ENCODE measurements at places on chromosomes 3 and 15. TPM values are rescaled to one million over a fixed set of nuclear protein-coding genes. Genes with fewer than 3 reads are reported as not detected.

DPPA2 gene
- total RNA-seq, result not detected

MCTP2 gene
- 0.13 TPM for total RNA-seq

GHRL gene
- total RNA-seq, result not detected

ALDH1A3 gene
- 5.8 TPM for total RNA-seq

CYP1A2 gene
- total RNA-seq, result not detected

IGSF11 gene
- 8.1 TPM for total RNA-seq

BBS4 gene
- 30.2 TPM for total RNA-seq

PPP4R2 gene
- total RNA-seq, result 60.5 TPM

MUC4 gene
- not detected for total RNA-seq

CCDC39 gene
- 1.2 TPM for total RNA-seq

NR1I2 gene
- 0.18 TPM for total RNA-seq

CRABP1 gene
- total RNA-seq, result not detected

ATP13A5 gene
- not detected for total RNA-seq

GCSAM gene
- total RNA-seq, result not detected

EOMES gene
- not detected for total RNA-seq

ITPKA gene
- total RNA-seq, result 9.4 TPM

TMC3 gene
- not detected for total RNA-seq

Measured in gastrocnemius medialis (tissue), 4 donors.